ENCODE measurements at places on chromosomes 16 and 17.

DNA sequence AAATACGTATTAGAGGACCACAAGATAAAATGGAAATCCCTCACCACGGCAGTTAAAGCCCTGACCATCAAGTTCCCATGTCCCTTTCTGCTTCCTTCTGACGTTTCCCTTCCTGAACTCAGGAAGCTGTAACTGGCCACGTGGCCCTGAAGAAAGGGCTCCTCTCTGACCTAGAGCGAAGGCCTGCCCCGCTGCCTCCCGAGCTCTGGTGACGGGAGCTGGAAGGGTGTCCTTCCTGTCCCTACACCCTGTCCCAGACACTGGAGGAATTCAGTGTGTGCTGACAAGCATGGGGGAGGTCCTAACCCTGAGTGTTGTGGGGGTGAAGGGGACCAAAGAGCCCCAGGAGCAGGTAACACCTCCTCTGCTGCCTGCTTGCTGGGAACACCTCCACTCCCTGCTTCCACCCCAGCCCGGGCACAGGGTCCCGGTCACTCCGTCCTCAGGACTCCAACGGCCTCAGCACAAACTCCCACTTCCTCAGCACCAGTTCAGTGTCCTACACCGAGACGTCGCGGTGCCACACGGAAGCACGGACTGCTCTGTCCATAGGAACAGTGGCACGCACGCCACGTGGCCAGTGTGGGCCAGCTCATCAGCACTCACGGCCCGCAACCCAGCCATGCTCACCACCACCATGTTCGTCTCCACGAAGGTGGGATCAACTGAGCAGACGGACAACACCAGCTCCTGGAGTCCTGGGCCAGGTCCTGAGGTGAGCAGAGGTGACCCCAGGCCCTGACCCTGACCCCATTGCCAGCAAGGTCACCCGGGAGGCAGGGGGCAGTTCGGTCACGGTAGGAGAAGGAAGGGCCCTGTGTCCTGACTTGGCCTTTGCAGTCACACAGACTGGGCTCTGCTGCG is 16.9 kb downstream of the TMEM235 start:
- no peak for ATAC-seq

DNA sequence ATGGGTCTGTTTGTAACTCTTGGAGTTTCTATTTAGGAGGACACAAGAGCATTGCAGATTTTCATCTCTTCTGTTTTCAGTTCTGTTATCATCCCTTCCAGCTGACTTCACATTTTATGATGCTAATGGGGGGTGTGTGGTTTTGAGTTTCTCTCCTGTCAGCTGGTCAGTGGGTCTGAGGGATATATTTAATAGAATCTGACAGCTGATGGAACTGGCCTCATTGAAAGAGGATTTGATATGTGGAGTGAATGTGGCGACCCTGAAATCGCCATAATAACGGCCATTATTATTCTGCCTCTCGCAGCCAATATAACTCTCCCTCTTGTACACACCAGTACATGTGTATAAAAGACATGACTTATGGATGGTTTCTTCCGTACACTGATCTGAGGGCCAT is 128.1 kb downstream of the SALL1 start:
- ATAC-seq: no peak

- ATAC-seq: no peak
These were observed 158.8 kb downstream of the CCDC182 start for GRCh38 chr17:57586196-57586740.

DNA sequence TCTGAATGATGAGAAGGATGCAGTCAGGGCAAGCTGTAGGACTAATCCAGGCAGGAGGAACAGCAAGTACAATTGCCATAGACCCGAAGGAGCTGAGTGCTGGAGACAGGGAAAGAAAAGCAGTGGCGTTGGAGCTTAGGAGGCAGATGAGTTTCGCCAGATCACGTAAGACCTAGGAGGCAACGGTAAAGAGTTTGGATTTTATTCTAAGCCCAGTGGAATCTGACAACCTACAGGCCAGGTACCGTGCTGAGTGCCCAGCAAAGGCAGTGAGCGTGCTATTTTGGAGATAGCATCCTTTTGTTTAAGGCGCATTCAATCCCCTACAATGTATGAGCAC is 1.2 kb downstream of the USP43 start:
- no peak for ATAC-seq

DNA sequence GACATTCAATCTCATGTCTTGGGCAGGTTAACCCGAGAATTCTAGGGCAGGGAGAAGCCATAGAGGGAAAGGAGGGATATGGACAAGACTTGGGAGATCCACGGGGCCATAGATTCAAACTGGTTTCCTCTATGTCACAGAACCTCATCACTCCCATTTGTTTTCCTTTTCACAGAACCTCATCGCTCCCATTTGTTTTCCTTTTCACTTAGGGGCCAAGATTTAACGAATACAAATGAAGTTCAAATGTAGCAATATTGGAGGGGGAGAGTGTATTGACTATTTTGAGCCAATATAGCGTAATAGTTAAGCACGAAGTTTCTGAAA is 39.3 kb upstream of the LONP2 start:
- ATAC-seq: no peak

GRCh38 chr17:75689441-75689873 is 22.3 kb downstream of the SAP30BP start:
- peak; percentile 89 for ATAC-seq

GRCh38 chr17:17590141-17590751 is 1.3 kb downstream of the PEMT start:
- ATAC-seq: no peak

- no peak for ATAC-seq
These were observed 18.3 kb upstream of the GNA13 start for GRCh38 chr17:65074778-65075250.

DNA sequence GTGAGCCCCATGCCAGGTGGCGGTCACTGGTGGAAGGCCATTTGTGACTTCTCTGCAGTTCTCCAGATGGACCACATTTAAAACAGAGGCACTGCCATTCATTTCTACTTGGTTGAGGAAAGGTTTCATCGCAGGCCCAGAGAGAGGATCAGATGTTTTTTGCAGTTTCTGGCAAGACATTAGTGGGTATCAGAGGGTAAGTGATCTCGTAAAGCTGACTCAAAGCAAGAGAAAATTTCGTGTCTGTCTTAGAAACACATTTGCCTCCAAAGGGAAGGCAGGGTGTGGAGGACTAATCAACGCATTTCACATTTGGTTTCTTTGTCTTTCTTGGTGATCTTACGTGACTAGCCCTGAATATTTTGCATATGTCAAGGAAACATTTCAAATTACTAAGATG is 81.8 kb downstream of the PRKCB start:
- peak; percentile 75 for ATAC-seq

- peak; percentile 87 for ATAC-seq
These were observed 6.5 kb downstream of the SCGB1C2 start for GRCh38 chr17:143785-144281.

GRCh38 chr17:82446124-82446523 is 4.4 kb downstream of the CYBC1 start:
- no peak for ATAC-seq

GRCh38 chr16:68646953-68647659 is 2.0 kb downstream of the CDH3 start:
- no peak for ATAC-seq

DNA sequence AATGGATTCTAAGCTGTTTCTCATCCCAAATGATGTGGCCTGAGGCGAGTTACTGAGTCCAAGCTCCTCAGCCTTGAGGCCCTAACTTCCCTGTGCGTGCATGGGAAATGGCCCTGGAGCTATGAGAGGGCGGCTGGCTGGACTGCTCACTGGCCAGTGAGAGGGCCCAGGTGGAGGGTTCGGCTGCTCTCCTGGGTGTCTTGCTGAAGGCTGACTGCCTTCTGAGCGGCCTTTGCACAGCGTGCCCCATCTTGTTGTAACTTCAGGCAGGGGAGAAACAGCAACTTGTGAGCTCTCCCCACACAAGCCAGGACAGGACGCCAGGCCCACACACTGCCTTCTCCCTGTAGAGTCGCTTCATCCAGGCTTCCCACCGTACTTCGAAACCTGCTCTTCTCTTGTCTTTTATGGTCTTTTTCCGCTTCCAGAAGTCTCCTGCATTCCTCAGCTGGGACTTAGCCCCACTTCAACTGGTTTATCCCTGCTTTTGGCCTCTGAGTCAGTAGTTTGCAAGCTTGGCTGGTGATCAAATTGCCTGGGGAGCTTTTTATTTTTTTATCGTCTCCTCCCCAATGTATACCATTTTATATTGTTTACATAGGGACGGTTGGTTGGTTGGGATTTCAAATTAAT is 13.3 kb downstream of the CDH3 start:
- no peak for ATAC-seq

GRCh38 chr16:48235058-48235555 is 9.0 kb upstream of the LONP2 start:
- no peak for ATAC-seq

DNA sequence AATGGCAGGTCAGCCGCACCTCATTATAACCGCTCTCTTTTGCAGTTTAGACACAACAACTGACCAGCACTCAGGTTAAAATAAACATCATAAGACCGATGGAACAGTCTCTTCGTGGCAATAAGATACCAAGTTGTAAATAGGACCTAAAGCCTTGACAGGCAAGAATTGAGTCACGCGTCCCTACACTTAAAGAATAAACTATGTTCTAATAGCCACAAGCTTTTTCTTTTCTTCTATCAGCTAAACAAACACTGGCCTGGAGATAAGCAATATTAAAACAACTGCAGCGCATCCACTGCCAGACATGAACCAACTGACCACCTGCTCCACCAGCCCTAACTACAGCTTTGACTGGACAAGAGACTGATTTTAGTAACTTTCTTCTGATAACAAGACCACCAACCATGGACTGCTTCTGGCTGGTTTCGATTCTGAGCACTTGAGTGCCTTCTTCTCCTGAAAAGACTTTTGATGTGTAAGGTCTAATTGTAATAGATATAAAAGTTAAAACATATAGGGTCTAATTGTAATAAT is 17.5 kb downstream of the SLFN12L start:
- ATAC-seq: no peak

GRCh38 chr17:17819561-17819995 is 17.2 kb downstream of the SREBF1 start:
- ATAC-seq: peak; percentile 86

- no peak for ATAC-seq
These were observed 41.4 kb upstream of the PIRT start for GRCh38 chr17:10879190-10879836.

DNA sequence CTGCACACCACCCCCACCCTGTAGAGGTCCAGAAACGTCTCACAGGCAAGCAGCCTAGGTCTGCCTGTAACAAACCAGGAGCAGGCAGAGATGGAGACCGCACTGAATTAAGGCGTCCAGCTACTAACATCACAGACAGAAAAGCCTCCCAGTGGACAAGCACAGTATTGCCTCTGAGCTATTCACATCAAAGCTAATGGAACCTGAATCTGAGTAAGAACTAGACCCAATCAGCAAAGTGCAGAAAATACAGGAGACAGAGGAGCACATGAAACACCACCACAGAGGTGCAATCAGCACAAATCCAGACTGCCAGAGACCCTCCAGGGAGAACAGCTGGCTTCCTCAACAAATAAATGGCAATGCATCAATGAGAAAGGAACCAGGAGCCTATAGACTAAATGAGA is 22.2 kb upstream of the PEMT start:
- ATAC-seq: peak; percentile 81

DNA sequence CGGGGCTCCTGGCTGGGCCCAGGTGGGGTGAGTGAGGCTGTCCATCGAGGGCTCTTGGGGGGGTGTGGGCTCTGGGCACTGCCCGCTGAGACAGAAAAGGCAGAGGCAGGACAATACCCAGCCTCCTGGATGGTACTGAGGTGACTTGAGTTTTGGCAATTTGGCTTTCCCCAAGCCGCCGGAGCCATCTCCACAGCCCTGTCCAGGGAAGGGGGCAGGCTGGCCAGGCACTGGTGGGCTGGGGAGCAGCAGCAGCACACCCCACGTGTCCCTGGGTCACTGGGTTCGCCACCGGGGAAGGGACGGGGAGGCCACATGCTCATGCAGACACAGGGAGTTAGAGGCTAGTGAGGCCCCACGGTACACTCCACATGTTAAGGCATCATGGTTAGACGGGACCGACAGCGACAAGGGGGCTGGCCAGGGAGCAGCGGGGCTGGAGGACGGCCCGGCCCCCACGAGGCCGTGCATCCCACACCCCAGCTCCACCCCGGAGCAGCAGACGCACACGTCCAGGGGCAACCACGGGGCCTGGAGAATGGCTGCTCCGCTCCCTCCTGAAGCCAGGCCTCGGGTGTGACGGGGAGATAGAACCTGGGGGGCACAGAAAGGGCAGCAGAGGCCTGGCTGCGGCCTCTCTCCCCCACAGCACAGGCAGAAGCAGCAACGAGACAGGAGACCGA is 3.0 kb downstream of the ARHGDIA start:
- ATAC-seq: no peak

GRCh38 chr17:42459256-42459800 is 650 bp downstream of the ATP6V0A1 start:
- ATAC-seq: peak; percentile 52

GRCh38 chr17:76039121-76039520 is 12.0 kb upstream of the EVPL start:
- no peak for ATAC-seq

- no peak for ATAC-seq
These were observed 122.9 kb downstream of the METRNL start for GRCh38 chr17:83202002-83203000.

DNA sequence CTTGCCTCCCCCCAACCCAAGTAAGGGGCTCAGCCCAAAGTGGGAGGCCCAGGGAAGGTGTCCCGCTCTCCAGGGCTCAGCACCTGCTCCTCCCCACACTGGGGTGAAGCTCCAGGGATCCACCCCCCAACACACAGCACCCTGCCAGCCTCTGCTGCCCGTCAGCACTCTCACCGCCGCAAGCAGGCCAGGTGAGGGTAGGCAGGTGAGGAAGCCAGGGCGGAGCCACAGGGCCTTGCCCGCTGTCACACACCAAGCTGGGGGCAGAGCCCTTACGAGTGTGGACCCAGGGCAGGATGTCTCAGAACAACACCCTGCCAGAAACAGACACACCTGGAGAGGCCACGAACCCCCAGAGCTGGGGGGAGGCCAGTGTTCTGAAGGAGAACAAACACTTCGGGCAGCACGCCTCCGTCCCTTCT is 19.5 kb downstream of the PLLP start:
- ATAC-seq: no peak

GRCh38 chr16:81745704-81746558 is 33.2 kb upstream of the PLCG2 start:
- peak; percentile 82 for ATAC-seq

- no peak for ATAC-seq
These were observed 292.1 kb downstream of the SNX29 start for GRCh38 chr16:12268606-12269005.

- no peak for ATAC-seq
These were observed 5.4 kb upstream of the KPNB1 start for GRCh38 chr17:47644324-47644723.

- ATAC-seq: no peak
These were observed 224.9 kb downstream of the HS3ST3B1 start for GRCh38 chr17:14525551-14526455.

All from stimulated activated memory B cell treated with anti-CD40 and anti-IgM and Interleukin-4, amounts not matched to agents 10 μg/mL and 1 μg/mL and 100 μg/mL, for 72 hours (primary cell).